ENCODE measurements at places on chromosomes 13 and 19.

- DNase-seq, result no peak
These were observed 29.1 kb downstream of the PAK4 start for GRCh38 chr19:39154629-39155100.

DNA sequence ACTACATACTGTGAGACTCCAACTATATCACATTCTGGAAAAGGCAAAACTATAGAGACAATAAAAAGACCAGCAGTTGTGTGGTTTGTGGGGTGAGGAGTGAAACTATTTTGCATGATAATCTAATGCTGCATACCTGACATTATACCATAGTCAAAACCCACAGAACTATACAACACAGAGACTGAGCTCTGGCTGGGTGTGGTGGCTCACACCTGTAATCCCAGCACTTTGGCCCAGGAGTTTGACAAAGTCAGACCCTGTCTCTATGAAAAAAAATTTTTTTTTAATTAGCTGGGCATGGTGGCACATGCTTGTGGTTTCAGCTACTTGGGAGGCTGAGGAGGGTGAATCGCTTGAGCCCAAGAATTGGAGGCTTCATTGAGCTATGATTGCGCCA is 11.9 kb downstream of the ZNF541 start:
- DNase-seq, result no peak

DNA sequence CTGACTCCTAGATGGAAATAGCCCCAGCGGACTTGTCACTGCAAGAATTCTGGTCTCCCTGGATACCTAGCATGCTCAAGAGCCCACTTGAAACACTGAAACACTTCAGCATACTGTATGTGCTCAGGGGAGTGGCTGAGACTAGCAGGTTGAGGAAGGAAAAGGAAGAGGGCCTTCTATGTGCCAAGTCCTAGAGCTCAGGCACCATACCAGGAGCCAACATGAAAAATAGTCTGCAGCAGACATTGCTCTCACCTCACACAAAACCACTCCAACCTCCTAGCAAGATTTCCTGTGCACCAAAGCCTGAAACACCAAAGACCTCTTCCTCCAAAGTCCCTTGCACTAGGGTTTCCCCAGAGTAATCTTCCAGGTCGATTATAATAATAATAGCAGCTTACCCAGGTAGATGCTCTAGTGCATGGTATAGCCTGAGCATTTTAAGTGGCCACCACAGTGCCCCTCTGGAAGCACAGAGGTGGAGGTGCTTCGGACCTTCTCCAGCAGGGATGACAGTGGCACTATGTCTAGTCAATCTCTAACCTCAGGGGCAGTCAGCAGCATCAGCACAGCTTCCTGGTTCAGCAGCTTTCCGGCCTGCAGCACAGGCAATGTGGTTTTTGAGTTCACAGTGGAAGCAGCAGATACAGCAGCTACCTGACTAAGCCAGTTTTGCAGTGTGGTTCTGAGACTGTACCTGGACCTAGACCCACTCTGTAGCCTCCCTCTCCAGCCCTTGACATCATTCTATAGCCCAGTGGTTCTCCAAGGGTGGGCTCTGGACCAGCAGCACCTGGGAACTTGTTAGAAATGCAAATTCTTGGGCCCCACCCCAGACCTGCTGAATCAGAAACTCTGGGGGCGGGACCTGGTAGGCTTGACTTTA is 45.6 kb upstream of the UBE2L5 start:
- no peak for DNase-seq

DNA sequence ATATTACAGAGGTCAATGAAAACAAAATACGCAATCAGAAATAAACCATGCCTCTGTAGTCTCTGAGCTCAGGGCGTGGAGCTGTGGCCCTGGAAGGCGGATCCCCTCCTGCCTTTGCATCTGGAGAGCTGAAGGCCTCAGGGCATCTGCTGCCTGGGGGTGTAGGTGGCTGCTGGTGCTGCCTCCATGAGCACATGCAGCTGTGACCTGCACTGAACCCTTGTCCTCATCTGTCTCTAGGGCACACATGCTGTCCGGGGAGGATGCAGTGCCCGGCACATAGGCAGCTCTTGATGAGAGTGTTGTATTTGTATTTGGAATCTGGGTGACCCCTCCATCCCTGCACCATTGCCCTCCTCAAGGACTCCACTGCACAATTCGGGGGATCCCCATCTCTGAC is 185.7 kb downstream of the TEX29 start:
- no peak for DNase-seq

DNA sequence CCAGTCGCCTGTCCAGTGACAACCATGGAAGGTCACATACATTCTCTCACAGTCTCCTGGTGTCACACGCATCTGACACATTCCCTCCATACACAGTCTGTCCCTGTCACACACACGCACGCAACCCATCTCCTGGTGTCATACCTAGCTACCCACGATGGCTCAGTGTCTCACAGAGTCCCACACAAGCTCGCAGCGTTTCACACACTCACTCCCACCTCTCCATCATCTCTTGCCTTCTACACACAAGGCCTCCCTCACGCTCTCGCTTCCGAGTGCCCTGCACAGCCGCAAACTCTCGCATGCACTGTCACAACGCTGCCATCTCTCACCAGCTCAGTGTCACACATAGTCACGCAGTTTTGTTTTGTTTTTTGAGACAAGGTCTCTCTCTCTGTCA is 1.2 kb upstream of the GNG8 start:
- DNase-seq, result no peak

DNA sequence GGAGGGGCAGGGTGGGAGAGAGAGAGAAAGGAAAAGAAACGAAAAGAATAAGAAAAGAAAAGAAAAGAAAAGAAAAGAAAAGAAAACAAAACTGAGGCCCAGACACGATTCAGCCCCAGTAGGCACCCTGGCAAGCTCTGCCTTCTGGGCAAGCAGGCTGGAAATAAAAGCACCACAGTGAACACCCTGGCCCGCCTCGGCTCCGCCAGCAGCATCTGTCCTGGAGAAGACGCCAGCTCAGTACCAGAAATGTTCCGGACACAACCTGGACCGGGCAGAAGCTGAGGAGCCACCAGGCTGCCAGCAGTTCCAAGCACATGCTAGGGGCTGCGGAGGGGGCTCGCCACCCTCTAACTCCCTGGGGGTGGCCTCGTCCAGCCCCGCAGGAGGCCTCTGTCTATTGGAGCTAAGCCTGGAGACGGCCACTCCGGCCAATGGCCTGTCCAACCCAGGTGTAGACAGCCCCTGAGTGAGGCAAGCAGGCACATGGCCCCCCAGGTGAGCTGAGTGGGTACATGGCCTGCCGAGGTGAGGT is 11.4 kb upstream of the CPAMD8 start:
- no peak for DNase-seq

- no peak for DNase-seq
These were observed 1.2 kb downstream of the MEDAG start for GRCh38 chr13:30907121-30907861.

- no peak for DNase-seq
These were observed 65.2 kb downstream of the RAP2A start for GRCh38 chr13:97499181-97499580.

DNA sequence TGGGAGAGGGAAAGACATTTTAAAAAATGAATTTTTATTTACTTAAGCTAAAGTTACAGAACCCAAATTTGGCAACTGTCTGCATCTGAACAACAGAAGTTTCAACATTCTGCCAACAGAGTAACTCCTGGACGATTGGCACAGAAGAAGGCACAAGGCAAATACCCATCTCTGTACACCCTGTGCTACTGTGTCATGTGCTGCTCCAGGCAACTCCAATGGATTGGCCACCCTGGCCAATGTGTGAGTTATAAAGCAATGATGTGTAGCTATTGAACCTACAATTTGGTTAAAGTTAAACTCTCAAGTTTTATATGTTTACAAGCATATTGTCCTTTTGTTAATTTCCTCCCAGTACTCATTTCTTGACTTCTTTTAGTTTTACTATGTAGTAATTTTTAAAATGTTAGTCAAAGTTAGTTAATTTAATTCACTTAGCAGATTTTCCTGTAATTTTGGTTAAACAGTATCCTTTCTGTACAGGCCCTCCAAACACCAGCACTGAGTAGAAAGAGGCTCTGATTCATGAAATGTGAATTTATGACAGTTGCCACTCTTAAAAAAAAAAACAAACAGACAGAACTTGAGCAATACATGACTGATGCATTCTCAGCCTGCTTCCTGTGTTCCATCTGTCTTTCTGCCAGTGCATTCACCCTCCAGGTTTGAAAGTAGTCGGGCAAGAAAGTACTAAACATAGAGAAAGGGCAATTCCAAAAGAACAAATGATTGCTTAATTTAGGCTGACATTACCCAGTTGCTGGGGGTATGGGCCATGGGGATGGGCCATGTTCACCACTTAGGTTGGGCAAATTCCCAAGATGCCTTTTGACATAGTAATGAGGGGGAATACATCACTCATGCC is 5.9 kb downstream of the STARD13 start:
- DNase-seq, result no peak

- DNase-seq, result peak; percentile 84
These were observed 47.8 kb upstream of the C13orf46 start for GRCh38 chr13:114021464-114022308.

GRCh38 chr19:34495416-34495815 is 13.9 kb downstream of the WTIP start:
- DNase-seq, result no peak

GRCh38 chr19:54203151-54203611 is 2.5 kb downstream of the RPS9 start:
- no peak for DNase-seq

DNA sequence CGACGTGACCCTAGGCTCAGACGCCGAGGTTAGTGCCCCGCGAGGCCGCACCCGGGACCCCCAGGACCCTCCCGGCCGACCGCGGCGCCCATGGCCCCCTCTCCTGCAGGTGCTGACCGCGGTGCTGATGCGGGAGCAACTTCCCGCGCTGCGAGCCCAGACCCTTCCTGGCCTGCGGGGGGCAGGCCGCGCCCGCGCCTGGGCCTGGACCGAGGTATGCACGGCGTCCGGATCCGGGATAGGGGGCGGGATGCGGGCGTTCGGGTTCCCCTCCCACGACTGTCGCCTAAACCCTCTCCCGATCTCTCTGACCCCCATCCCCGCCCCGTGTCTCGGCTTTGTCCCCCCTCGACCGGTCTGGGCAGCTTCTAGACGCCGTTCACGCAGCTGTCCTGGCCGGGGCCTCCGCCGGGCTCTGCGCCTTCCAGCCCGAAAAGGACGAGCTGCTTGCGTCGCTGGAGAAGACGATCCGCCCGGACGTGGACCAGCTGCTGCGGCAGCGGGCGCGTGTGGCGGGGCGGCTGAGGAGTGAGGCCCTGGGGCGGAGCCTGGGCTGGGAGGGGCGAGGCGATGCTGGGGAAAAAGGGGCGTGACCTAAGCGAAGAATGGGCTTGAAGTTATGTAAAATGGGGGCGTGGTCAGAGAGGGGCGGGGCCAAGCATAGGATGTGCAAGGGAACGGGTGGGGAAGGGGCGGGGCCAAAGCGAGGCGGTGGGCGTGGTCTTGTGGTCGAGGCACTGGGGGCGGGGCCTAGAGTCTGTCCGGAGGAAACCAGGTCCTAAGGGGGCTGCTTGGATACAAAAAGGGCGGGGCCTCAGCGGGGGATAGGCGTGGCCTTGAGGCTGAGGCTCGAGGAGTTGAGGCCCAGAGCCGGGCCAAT is 16.0 kb upstream of the COLGALT1 start:
- DNase-seq, result peak; percentile 81

- no peak for DNase-seq
These were observed 34.2 kb downstream of the GJA3 start for GRCh38 chr13:20126541-20127261.

- DNase-seq, result no peak
These were observed 22.4 kb upstream of the MIER2 start for GRCh38 chr19:366951-367350.

GRCh38 chr19:5767949-5768348 is 16.6 kb downstream of the PRR22 start:
- DNase-seq, result no peak

GRCh38 chr13:111650626-111651025 is 330.2 kb downstream of the TEX29 start:
- DNase-seq, result no peak

GRCh38 chr13:26605845-26606244 is 48.4 kb downstream of the WASF3 start:
- DNase-seq, result no peak

DNA sequence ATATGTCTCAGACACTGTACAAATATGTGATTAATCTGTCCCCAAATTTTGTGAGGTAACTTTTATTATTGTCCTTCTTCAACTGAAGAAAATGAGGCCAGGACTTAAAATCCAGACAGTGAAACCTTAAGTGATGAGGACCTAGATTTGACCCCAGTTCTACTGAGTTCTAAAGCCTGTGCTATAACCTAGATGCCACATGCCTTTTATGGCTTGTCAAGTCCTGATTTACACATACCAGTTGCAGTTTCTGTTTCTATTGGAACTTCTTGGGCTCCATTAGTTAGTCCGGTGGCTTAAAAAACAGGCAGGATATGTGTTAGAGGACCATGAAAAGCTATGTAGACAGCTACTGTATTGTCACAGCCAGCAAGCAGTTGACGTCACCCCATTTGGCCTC is 436.5 kb upstream of the KLHL1 start:
- DNase-seq, result no peak

GRCh38 chr19:58003174-58003828 is 681 bp upstream of the ZNF606 start:
- no peak for DNase-seq

DNA sequence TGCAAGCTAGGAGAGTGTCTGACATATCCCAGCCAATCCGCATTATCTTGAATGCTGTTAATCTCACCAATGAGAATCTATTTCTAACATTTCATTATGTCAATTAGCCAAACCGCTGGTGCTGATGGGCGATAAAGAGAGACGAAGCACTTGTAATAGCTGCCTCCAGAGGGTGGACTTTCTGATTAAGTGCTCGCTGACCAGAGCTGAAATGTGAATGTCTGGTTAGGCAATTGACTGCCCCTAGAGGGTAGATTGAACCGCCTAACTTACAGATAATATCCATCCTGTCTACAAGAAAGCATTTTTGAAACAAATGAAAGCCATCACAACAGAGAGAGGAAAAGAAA is 552 bp upstream of the GRWD1 start:
- DNase-seq, result no peak

- no peak for DNase-seq
These were observed 8.9 kb downstream of the HAS1 start for GRCh38 chr19:51714848-51715247.

DNA sequence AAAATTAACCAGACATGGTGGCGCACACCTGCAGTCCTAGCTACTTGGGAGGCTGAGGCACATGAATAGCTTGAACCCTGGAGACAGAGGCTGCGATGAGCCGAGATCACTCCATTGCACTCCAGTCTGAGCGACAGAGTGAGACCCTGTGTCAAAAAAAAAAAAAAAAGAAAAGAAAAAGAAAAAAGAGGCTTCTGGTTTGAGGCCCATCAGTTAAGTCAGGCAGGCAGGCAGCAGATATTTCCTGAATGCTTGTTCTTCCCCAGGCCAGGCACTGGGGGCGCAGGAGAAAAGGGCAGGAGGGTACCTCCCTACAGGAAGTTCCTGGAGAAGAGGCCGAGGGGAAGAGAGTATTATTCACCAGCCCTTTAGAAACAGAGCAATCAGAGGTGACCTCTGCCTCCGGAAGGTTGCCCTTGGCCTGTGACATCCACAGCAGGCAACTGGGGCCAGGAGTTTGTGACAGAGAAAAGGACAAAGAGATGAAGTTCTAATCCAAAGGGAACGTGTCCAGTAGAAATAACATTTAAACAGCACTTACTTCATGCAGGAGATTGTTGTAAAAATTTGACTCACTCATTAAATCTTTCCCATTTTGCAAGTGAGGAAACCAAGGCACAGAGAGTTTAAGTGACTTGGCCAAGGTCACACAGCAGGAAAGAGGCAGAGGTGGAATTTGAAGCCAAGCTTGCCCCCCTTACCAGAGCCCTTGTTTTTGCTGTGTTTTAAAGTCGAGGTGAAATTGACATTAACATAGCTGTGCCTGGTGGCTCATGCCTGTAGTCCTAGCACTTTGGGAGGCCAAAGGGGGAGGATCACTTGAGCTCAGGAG is 4.3 kb upstream of the RLN3 start:
- no peak for DNase-seq

- no peak for DNase-seq
These were observed 18.3 kb downstream of the DIS3 start for GRCh38 chr13:72763411-72763810.
